Transverse colon (tissue), 4 donors: ENCODE measurements at places on chromosomes 3 and 15. TPM values are rescaled to one million over a fixed set of nuclear protein-coding genes. Genes with fewer than 3 reads are reported as not detected.

Gene FOXL2
- total RNA-seq = not detected

Gene GMPPB
- total RNA-seq = 53.9 TPM

Gene MAP1A
- 14.6 TPM for total RNA-seq

Gene AHSG
- total RNA-seq = not detected

Gene ZKSCAN7
- 0.37 TPM for total RNA-seq

Gene HDGFL3
- total RNA-seq = 7.6 TPM

Gene SERPINI1
- not detected for total RNA-seq

Gene PGBD4
- 1.1 TPM for total RNA-seq

Gene HESX1
- total RNA-seq = not detected

Gene LRRIQ4
- total RNA-seq = not detected

Gene DAZL
- not detected for total RNA-seq

Gene PIERCE2
- total RNA-seq = 14.9 TPM

Gene SCG5
- not detected for total RNA-seq

Gene TRAIP
- 1.6 TPM for total RNA-seq

Gene SCN11A
- total RNA-seq = 1.9 TPM

Gene FETUB
- total RNA-seq = not detected

Gene REC114
- not detected for total RNA-seq

Gene ISG20
- 51.9 TPM for total RNA-seq

Gene PLOD2
- total RNA-seq = 81.6 TPM

Gene PRSS50
- 0.14 TPM for total RNA-seq

Gene DLL4
- total RNA-seq = 9.2 TPM

Gene MYO5C
- 151 TPM for total RNA-seq

Gene LCMT2
- total RNA-seq = 3.3 TPM

Gene SHC4
- total RNA-seq = not detected

Gene EAF1
- total RNA-seq = 31.1 TPM

Gene ACTRT3
- total RNA-seq = 2.1 TPM

Gene PODXL2
- total RNA-seq = 9.7 TPM

Gene RARRES1
- total RNA-seq = 52.2 TPM

Gene CACNA2D2
- 0.55 TPM for total RNA-seq

Gene IL17RD
- total RNA-seq = 2.5 TPM

Gene MST1R
- 113 TPM for total RNA-seq

Gene TOMM70
- 36.2 TPM for total RNA-seq

Gene COPB2
- 41.6 TPM for total RNA-seq

Gene PLA2G4E
- total RNA-seq = not detected

Gene TMEM108
- total RNA-seq = 0.14 TPM

Gene XRN1
- 13.5 TPM for total RNA-seq

Gene TM4SF4
- not detected for total RNA-seq
